Stimulated activated CD8-positive, alpha-beta memory T cell treated with anti-CD3 and anti-CD28 coated beads, Interleukin-7, amount 100 ng/mL, for 1 hour (primary cell): ENCODE measurements at places on chromosomes 2 and 18.

DNA sequence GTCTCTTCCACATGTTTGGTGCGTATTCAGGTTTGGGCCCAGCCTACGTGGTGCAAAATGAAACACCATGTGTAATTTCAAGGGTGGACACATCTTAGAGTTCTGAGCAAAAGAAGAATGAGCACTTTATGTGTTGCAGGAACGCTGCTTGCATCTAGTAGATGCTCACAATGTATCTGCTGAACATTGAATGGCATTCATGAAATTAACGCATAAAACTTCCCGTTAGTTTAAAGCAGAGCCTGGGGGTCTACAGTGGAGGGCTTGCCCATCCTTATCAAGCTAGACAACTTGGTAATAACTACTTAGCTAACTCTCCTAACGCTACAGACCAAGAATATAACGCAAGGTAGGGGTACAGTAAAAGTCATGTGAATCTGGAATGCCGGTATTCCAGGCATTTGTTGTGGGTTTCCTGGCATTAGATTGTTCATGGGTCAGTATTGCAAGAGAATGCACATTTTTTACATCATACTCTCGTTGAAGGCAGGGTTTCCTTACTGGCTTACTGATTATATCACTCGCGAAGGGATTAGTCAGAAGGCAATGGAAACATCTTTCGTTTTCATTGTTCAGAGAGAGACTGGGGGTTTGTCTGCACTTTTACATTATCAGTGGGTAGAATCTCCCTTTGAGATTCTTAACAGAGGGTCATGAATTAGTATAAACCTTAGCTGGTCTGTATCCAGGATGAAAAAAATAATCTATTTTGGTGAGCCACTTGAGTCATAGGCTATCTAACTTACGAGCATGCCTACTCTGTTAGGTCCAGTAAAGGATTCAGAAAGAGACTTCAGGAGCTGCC, 229.5 kb upstream of the EPAS1 start:
- no peak for DNase-seq

DNA sequence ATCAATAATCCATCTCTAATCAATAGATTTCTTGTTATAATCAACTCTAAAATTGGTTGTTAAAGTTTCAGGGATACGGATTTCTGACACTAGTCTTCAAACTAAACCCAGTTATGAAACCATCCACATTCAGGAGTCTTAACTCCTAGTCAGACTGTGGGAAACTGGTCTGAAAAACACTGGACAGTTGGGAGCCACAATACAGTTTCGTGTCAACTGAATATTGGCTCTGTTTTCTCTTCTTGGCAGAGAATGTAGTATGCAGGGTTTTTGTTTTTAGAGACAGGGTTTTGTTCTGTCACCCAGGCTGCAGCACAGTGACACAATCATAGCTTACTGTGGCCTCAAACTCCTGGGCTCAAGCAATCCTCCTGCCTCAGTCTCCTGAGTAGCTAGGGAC, 123.1 kb downstream of the RTTN start:
- DNase-seq: no peak

DNA sequence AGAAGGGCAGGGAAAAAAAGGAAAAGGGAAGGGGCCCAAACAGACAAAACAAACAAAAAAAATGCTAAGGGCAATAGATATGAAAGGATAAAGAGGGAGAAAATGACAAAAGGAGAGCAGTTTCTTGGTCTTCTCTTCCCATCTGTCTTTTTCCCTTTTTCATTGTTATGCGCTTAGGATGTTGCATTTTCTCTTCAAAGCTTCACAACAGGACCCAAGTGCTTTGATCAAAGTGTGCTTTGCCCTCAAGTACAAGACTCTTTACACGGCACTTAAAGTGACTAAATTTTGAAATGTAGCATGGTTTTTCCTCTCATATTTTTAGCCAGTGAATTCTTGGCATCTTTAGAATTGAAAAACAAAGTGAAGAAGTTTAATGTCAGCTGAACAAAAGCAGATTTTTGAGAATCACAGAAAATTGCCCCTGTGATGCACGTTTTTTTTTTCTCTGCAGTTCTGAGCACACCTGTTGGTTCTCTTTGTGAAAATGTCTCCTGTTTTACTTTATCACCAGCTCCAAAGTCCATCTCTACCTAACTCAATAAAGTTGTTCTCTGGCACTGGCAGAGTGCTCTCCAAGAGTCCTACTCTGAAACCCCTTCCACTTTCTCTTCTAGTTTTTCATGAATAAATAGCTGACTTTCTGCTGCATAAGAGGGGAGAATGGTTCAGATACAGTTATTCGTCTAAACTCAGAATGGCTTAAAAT, 126.6 kb downstream of the KCNH7 start:
- DNase-seq: no peak

DNA sequence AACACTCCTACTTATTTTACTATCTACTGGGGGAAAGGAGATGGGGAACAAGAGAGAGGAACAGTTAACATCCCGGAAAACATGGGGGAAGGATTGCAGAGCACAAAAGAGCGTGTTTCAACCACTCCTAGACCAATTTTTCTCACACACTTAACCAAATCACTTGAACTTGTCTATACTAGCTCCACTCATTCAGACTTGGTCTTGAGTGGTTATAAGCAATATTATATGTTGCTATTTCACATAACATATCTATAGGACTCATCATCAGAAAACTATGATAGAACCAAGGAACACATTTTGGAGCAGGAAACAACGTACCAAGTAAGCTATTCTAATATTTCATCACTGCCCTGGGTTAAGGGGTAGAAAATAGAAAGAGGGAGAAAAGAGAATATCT, 31.5 kb downstream of the SLC25A12 start:
- no peak for DNase-seq

DNA sequence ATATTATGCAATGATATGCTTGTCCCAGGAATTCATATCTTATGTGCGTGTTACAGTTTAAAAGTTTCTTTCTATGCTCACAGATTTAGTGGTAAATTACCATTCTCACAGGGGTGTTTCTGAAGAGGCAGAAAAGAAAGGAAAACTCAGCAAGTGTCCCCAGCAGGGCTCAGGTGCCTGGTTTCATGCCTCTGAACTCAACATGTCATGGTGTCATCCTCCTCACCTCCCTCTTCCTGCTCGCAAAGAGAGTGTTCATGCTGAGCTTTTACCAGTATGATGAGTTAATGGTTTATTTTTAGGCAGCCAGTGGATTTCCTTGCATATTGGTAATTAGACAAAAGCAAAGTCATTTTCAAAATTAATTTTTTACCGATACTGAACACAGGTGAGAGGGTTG, 492.9 kb upstream of the ZEB2 start:
- DNase-seq: no peak

GRCh38 chr18:21451851-21452250, 148.7 kb downstream of the ESCO1 start:
- DNase-seq: no peak

GRCh38 chr2:176637486-176638166, 368.4 kb downstream of the MTX2 start:
- DNase-seq: no peak
